ENCODE measurements at places on chromosomes 1 and 21. TPM values are rescaled to one million over a fixed set of nuclear protein-coding genes. Genes with fewer than 3 reads are reported as not detected.

DNA sequence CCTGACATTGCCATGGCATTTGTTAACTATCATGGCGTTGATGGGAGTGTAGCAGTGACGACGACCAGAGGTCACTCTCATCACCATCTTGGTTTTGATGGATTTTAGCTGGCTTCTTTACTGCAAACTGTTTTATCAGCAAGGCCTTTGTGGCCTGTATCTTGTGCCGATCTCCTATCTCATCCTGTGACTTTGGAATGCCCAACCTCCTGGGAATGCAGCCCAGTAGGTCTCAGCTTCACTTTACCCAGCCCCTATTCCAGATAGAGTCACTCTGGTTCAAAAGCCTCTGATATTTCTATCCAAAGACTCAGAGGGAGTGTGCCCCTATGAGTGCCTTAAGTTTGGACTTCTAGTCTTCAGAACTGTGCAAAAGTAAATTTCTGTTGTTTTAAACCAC lies 130.1 kb downstream of the ADAMTS1 start:
- no peak overlapping the region for H3K4me3 ChIP-seq
- H3K36me3 ChIP-seq, result no peaks in the 10 kb centered on the region
- DNase-seq, result no peak
- no peak overlapping the region for H3K27ac ChIP-seq
- H3K4me1 ChIP-seq, result no peaks in the 10 kb centered on the region

The ALG14 gene
- total RNA-seq, result not detected

The PLD5 gene
- not detected for total RNA-seq

GRCh38 chr1:27402349-27402754 lies 9.9 kb downstream of the GPR3 start:
- H3K4me1 ChIP-seq, result peaks cover 87% of the 10 kb centered on the region
- peak overlapping the region; percentile 76 for H3K27ac ChIP-seq
- no peak overlapping the region for H3K4me3 ChIP-seq
- peaks cover 24% of the 10 kb centered on the region for H3K36me3 ChIP-seq
- DNase-seq, result peak; percentile 87

DNA sequence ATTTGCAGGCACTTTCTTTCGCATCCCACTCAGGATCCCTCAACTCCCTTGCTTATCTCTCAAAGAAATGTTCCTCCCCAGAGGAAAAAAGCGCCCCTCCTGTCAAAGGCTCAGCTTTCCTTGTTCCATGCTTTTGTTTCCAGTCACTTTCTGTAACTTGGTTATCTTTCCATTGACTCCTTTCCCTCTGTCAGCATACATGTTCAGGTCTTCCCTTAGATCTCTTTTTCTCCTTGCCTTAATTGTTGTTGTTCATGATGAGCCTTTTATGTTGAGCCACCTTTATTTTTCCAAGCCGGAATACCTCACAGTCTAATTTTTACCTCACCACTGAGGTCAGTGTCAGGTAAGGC lies 46.5 kb upstream of the PODN start:
- peak overlapping the region; percentile 51 for H3K4me3 ChIP-seq
- DNase-seq, result no peak

The FAM78B gene
- not detected for total RNA-seq

The GBP6 gene
- total RNA-seq, result not detected
